ENCODE measurements at places on chromosomes 5 and 9. TPM values are rescaled to one million over a fixed set of nuclear protein-coding genes. Genes with fewer than 3 reads are reported as not detected.

DNA sequence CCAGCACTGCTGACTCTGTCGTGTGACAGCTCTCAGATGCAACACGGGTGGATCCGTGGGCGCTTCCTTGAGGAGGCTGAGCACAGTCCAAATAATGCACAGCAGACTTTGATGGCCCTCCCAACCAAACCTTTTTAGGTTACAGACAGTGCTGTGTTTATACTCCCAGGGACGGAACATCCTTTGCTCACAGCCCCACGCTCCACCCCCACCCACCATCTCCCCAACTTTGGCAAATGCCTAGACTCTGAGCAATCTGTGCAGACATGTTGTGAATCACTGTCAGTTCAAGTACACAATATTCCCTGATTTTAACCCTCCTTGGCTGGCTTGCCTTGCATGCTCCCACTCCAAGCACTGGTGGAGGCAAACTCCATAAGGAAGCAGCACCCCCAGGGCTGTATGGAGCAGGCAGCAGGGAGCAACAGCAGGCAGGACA, 324.6 kb downstream of the MLLT3 start:
- no peak overlapping the region for H3K27ac ChIP-seq
- H3K4me1 ChIP-seq = peaks cover 24% of the 10 kb centered on the region
- H3K36me3 ChIP-seq = no peaks in the 10 kb centered on the region
- no peaks in the 10 kb centered on the region for H3K27me3 ChIP-seq
- DNase-seq = no peak

- no peaks in the 10 kb centered on the region for H3K36me3 ChIP-seq
- DNase-seq = no peak
- peaks cover 15% of the 10 kb centered on the region for H3K4me1 ChIP-seq
- H3K27me3 ChIP-seq = no peaks in the 10 kb centered on the region
- H3K27ac ChIP-seq = no peak overlapping the region
- no peak overlapping the region for H3K4me3 ChIP-seq
Observed at GRCh38 chr9:91055845-91056244, 254.2 kb downstream of the SYK start.

DNA sequence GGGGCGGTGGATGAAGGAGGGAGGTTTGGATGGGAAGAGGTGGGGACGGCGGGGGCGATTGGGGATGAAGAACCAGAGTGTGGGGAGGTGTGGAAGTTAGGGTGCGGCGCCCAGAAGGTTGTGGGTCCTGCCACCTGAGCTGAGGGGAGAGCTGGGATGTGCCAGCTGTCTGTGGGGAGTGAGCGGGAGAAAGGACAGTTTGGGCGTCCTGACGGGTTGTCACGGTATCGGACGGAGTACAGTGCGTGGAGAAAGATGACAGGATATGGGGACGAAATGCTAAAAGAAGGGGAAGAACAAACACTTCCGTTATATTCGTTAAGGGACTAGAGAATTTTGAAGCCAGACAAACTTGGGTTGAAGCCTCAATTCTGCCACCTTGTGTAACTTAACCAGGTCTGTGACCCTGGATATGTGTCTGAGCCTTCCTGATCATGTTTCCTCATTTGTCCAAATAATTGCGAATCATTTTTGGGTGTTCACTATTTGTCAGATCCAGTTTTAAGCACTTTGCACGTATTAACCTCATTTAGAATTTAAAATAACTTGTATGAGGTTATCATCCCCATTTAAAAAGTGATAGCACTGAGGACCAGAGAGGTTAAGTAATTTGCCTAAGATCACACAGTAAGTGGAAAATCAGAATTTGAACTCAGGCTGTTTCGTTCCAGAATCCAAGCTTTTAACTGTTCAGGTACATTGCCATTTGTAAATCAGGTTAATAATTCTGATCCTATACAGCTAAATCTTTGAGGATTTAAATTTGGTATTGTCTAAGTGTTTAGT, 689 bp downstream of the CNTRL start:
- peak overlapping the region; percentile 73 for H3K27ac ChIP-seq
- H3K4me1 ChIP-seq = peaks cover 24% of the 10 kb centered on the region
- no peak for DNase-seq
- no peaks in the 10 kb centered on the region for H3K36me3 ChIP-seq
- H3K4me3 ChIP-seq = peak overlapping the region; percentile 81
- H3K27me3 ChIP-seq = no peaks in the 10 kb centered on the region

DNA sequence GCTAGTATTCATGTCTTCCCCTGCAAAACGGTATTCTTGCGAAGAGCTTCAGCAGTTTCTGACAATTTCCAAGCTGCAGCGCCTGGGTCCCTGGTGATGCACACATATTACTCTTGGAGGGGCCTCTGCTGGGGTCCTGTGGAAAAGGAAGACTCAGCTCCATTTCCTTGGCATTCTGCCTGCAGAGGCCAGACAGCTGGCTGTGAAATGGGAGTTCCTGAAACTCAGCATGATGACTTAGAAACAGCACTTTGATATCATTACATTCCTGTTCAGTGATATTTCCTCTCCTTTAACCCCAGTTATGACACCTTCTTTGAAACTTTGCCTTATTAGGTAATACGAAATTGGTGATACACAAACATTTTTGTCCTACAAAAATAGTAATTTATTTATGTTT, 98.5 kb downstream of the APBA1 start:
- H3K27me3 ChIP-seq = no peaks in the 10 kb centered on the region
- H3K36me3 ChIP-seq = no peaks in the 10 kb centered on the region
- no peak overlapping the region for H3K4me3 ChIP-seq
- no peak overlapping the region for H3K27ac ChIP-seq
- H3K4me1 ChIP-seq = no peaks in the 10 kb centered on the region
- no peak for DNase-seq

DNA sequence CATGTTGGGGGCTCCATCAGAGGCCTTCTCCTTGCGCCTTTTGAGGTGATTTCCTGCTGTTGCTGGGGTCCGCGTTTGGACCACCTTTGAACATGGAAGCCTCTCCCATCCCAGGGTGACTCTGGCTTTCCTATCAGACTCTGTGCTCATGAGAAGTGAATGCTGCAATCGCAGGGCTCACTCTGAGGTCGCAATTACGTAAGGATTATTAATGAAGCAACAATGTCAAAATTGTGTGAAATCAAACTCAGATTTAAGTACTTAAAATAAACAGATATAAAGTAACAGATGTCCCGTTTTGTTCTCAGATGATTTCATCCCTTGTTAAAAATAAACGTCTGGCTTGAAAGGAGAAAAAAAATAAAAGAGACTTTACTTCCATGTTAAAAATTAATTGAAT, 634.2 kb downstream of the BNC2 start:
- no peak for DNase-seq
- H3K4me1 ChIP-seq = no peaks in the 10 kb centered on the region
- no peaks in the 10 kb centered on the region for H3K36me3 ChIP-seq
- H3K27me3 ChIP-seq = no peaks in the 10 kb centered on the region
- H3K27ac ChIP-seq = no peak overlapping the region

DNA sequence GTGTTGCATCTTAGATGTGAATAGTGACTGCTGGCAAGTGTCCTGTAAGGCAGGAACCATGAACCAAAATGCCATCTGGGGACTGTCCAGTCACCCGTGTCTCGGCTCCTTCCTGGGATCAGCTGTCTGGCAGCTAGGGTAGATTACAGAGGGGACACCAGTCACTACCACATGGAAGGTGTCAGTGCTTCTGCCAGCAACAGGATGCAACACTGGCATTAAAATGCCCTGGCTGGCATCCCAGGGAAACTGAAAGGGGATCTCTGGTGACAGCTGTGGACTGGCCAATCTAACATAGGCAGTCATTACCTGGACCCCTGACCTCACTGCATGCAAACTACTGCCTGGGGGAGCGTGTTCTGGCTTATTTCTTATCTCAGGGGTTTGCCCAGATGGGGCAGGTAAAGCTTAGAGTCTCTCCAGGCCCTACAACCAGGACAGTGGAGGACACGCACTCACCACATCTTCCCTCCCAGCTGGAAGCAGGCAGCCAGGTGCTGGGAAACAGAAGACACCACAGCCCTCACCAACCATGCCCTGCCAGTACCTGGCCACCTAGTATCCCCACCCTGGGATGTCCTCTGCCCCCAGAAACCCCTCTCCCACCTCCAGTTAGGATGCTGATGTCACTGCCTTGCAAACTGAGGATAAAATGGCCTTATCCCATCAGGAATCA, 83.8 kb downstream of the SEMA4D start:
- DNase-seq = no peak
- no peaks in the 10 kb centered on the region for H3K27me3 ChIP-seq
- H3K27ac ChIP-seq = no peak overlapping the region

DNA sequence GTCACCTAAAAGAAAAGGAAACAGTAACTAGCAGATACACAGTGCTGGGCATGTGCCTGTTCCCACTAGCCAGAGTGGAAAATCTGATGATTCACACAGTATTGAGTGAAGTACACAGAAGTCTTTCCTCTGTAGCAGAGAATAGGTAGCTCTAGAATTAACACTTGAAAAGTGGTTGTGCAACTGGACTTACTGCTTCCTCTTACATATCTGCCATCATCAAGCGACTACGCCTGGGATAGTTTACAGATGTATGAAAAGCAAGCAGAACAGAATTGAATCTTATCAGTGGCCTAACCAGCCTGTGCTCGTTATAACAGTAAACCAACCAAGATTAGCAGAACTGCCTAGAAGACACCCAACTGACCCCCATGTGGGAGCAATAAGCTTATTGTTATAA, 130.6 kb downstream of the DTWD2 start:
- H3K4me1 ChIP-seq = no peaks in the 10 kb centered on the region
- no peak for DNase-seq
- H3K27me3 ChIP-seq = no peaks in the 10 kb centered on the region
- H3K36me3 ChIP-seq = no peaks in the 10 kb centered on the region
- no peak overlapping the region for H3K4me3 ChIP-seq
- H3K27ac ChIP-seq = no peak overlapping the region

- peaks cover 17% of the 10 kb centered on the region for H3K4me1 ChIP-seq
- DNase-seq = no peak
- H3K27ac ChIP-seq = no peak overlapping the region
- no peaks in the 10 kb centered on the region for H3K36me3 ChIP-seq
- H3K27me3 ChIP-seq = peaks cover 4% of the 10 kb centered on the region
Observed at GRCh38 chr5:150081541-150082283, 4.6 kb downstream of the CSF1R start.

GRCh38 chr5:127563136-127563535, 45.7 kb downstream of the PRRC1 start:
- no peaks in the 10 kb centered on the region for H3K4me1 ChIP-seq
- H3K27me3 ChIP-seq = no peaks in the 10 kb centered on the region
- DNase-seq = no peak
- no peak overlapping the region for H3K27ac ChIP-seq
- H3K4me3 ChIP-seq = no peak overlapping the region

DNA sequence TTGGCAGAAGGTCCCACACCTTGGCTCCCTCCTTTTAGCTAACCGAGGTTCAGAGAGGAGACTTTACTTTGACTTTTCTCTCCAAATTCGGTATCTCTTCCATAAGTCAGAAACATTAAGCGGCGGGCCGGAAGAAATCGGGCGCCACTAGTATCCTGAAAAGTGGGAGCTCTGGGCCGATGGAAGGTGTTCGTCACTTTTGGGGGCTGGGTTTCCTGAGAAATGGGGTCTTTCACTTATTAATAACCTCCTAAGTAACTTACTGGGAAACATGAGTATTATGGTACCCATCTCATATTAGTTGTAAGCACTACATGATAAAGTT, 716 bp downstream of the STX17 start:
- H3K27me3 ChIP-seq = no peaks in the 10 kb centered on the region
- DNase-seq = no peak
- H3K36me3 ChIP-seq = no peaks in the 10 kb centered on the region
- peak overlapping the region; percentile 80 for H3K4me3 ChIP-seq
- peaks cover 21% of the 10 kb centered on the region for H3K4me1 ChIP-seq

DNA sequence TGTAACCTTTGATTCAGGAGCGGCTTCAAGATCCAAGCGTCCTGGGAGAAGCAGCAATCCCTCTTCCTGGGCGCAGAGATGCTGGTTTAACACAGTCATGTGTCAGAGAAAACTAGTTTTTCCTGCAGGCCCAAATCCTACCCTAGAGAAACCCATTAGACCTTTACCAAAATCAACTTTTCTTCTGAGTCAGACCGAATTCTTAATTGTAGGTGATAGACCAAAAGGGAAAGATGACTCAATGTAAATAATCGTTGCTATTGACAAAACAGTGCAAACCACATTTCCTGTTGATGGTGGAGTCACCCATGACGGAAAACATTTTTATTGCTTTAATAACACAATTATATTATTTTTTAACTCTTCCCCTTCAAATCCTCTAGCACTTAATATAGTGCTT, 40.1 kb downstream of the SLC1A1 start:
- H3K4me3 ChIP-seq = no peak overlapping the region
- H3K27ac ChIP-seq = no peak overlapping the region

DNA sequence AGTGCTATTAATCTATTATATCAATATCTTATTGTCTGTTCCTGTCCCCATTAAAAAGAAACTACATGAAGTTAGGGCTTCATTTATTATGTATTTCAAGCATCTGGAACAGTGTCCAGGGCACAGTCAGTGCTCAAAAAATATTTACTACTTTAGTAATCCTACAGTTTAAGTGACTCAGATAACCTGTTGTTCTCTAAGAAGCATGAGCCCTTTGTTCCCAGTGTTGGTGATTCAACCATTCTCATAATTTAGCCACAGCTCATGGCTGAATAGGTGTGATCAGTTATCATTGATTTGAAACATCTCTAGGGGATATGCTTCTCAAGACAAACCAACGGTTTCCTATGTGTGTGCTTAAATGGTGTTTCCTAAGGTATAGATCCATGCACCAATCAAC, 292.7 kb downstream of the TMEM167A start:
- no peak for DNase-seq
- H3K4me3 ChIP-seq = no peak overlapping the region
- no peaks in the 10 kb centered on the region for H3K27me3 ChIP-seq
- H3K36me3 ChIP-seq = no peaks in the 10 kb centered on the region

DNA sequence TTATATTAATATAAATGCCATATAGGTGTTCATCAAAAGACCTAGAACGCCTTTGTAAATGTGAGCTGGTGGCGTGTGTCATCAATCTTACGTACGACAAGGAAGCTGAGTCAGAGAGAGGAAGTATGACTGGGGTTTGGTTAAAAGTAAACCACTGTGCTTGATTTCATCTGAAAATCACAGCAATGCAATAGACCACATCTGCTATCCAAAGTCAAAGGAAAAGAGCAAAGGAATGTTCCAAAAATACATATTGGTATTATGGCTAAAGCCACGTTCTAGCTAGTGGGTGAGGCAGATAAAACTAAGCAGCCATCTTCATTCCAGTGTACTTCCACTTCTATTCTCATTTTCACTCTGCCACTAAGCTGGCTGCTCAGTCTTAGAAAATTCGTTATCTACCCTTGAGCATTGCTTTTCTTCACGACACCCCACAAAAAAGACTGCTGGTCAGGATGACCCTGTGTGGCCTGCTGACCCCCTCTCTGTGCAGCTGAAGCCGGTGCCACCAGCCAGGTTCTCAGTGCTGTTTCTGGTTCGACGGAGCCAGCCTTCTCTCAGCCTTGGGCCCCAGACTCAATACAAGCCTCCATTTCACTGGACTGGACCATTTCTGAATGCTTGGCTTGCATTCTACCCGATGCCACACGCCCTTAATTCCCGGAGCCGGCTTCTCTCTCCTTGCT, 23.8 kb downstream of the SHC3 start:
- H3K36me3 ChIP-seq = no peaks in the 10 kb centered on the region
- no peak for DNase-seq
- no peak overlapping the region for H3K27ac ChIP-seq
- H3K4me3 ChIP-seq = no peak overlapping the region
- H3K4me1 ChIP-seq = no peaks in the 10 kb centered on the region

SELENOP gene
- total RNA-seq = 1,895 TPM

GMCL2 gene
- not detected for total RNA-seq

SCGB3A2 gene
- not detected for total RNA-seq

NPDC1 gene
- 0.63 TPM for total RNA-seq

Data from HepG2 (cell line).